CD4-positive, alpha-beta memory T cell (primary cell): ENCODE measurements at places on chromosomes 6 and 20. TPM values are rescaled to one million over a fixed set of nuclear protein-coding genes. Genes with fewer than 3 reads are reported as not detected.

PPDPF gene
- polyA plus RNA-seq = 29.4 TPM

- no peak for DNase-seq
Measured at GRCh38 chr6:31470801-31471200, 27.1 kb upstream of the MICB start.

DNA sequence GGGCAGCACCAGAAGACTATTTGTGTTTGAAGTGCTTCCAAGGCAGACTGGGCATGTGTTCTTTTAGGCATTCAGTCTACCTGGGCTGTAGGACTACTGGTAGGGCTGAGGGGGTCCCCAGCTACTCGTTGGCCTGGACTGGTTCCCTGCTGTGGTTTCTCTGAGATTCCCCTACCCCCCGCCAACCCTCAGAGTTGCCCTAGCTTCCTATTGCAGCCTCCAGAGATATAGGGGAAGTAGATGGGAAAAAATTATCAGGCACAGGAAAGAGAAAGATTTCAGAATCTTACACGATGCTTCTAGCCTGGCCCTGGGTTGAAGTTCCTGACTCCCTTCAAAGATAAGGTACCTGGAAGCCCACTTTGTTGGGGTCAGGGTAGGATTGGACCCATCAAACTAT, 22.5 kb downstream of the BRPF3 start:
- no peak for DNase-seq

EPHA7 gene
- polyA plus RNA-seq = not detected

GRCh38 chr6:149046164-149046821, 271.2 kb upstream of the TAB2 start:
- no peak for DNase-seq

DNA sequence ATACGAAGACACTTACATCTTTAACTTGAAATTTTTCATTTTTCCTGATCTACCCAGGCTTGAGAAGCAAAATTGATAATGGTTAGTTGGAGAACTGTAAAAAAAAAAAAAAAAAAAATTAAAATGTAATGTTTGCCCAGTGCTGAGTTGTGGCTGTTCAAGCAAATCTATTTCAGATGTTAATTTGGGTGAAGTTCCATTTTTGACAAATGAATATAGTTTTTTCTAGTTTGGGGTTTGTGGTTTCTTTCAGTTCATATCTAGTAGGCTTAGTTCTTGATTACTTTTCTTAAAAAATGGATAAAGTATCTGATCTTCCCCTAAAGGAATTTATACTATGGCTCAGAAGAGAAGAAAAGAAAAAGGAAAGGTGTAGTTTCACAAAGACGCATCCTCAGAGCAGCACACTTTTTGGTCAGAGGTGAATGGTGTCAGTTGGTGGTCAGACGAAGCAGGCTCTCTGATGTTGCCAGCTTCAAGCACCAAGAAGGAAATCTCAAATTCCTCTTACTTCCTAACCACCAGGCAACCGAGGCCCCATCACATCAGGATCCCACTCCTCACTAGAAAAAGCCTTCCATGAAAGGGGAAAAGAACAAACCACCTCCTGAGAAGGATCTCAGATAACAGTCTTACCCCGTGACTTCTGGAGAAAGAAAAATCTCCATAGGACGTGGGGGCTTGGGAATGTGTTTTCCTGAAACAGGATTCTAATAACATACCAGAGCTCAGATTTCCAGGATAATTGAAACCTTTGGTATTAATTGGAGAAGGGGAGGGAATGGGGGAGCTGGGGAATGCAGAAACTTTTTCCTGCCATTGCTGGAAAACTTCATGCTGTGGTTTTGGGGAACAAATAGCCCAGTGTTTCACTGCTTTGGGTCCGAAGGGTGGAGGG, 396.2 kb downstream of the CD83 start:
- no peak for DNase-seq

- no peak for DNase-seq
Measured at GRCh38 chr20:7207186-7207798, 439.8 kb downstream of the BMP2 start.

DNA sequence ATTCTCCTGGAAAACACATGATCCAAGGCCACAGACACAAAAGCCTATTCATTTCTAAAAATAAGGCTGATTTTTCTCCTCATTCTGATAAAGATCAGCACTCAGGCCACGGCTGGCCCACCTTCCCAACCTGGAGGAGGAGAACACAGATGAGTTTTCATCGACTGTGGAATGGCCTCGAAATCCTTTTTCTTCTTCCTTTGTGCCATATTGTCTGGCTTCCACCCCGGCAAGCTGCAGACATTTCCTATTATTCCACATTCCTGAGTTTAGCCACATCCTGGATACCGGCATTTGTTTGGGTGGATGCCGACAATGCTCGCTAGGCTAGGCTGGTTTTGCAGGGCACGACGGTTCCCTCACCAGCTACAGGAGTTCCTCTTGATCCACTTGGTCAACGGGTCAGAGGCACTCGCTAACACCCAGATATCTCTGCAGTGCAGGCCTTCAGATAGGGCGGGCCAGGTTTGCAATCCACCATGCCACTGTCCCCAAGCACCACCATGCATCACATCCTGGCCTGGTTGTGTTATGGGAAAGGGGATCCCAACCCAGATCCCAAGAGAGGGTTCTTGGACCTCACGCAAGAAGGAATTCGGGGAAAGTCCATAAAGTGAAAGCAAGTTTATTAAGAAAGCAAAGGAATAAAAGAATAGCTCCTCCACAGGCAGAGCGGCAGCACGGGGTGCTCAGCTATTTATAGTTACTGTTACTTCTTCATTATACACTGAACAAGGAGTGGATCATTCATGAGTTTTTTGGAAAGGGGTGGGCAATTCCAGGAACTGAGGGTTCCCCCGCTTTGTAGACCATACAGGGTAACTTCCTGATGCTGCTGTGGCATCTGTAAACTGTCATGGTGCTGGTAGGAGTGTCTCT, 4.2 kb upstream of the CTSZ start:
- DNase-seq = no peak

DNA sequence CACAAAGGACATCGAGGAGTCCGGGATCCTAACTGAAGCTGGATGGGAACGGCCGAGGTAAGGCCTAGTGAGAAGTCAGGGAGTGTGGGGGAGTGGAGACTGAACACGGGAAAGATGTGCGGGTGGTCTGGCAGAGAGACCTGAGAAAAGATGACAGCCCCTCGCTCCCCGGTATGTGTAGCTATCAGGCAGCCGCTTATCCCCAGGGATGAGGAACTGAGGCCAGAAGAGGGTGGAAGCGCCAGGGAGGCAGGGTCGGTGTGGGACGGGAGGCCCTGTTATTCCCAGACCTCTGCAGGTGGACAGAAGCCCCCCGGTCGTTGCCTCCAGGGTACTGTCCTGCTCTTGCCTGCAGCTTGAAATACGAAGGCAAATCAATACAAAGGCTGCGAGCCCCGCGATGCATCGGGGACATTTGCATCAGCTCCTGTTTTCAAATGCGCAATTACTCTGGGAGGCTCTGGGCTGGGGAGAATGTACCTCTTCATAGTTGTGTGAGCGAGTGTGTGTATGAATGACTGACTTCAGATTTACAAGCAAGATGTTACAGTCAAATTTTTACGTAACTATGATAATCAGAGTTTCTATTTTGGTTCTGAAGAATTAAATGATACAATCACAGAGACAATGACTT, 221.3 kb downstream of the QKI start:
- DNase-seq = no peak

DOP1A gene
- 0.88 TPM for polyA plus RNA-seq

MYL9 gene
- not detected for polyA plus RNA-seq

- DNase-seq = no peak
Measured at GRCh38 chr6:144234935-144235334, 50.2 kb upstream of the UTRN start.
